Forelimb muscle (tissue), 1 donor: ENCODE measurements at places on chromosomes 5 and 9. TPM values are rescaled to one million over a fixed set of nuclear protein-coding genes. Genes with fewer than 3 reads are reported as not detected.

FAM78A gene
- polyA plus RNA-seq: 36.4 TPM

CDKN2B gene
- 0.25 TPM for polyA plus RNA-seq

- no peak for DNase-seq
Observed at GRCh38 chr9:111871499-111871855, 25.1 kb upstream of the UGCG start.

DNA sequence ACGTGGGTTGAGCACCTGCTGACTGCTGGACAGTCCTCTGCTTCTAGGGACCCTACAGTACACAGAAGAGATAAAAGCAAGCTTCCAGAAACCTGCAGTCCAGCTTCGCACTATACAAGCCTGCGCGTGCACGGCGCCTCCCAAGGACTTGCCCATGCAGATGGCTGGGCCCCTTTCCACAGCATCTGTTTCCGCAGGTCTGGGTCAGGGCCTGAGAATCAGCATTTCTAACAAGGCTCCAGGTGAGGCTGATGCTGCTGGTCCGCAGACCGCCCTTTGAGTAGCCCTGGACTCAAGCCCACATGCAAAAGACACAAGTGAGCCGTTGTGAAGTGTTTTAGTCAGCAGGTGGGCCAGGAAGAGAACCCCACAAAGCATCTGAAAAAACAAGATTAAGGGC is 133.1 kb downstream of the HSD17B3 start:
- DNase-seq: no peak

DNA sequence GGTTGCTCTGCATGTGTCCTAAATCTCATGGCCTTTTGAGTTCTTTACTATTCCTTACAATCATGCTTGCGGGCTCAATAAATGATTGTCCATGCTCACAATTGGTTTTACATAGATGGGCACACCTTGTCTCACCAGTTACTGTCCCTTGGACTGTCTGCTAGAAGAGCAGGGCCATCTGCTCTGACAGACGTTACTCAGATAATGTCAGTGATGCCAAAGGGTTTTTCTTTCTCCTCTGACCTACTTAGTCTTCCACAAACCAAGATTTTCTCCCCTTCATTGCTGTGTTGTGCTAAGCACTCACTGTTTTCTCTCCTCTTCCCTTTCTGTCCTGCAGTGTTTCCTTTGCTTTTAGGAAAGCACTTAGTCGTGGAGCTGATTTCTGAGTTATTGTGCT is 562.3 kb downstream of the KIF4B start:
- no peak for DNase-seq

DNA sequence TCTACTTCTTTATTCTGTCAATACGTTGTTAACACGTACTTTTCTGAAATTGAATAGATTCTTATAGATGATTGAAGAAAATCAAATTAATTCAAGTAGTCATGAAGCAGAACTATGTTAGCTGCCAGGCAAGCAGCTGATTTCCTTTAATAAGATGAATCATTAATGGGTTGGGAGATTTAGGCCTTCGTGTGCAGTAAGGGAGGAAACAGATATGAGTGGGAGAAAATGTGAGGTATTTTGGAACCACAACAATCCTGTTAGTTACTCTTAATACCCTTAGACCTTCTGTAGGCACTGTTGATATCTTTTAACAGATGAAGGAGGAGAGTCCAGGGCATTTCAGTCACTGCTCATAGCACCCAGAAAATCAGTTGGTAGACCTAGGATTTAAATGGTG is 121.0 kb downstream of the AOPEP start:
- DNase-seq: no peak

- no peak for DNase-seq
Observed at GRCh38 chr5:39072925-39073766, 1.1 kb downstream of the RICTOR start.

DNA sequence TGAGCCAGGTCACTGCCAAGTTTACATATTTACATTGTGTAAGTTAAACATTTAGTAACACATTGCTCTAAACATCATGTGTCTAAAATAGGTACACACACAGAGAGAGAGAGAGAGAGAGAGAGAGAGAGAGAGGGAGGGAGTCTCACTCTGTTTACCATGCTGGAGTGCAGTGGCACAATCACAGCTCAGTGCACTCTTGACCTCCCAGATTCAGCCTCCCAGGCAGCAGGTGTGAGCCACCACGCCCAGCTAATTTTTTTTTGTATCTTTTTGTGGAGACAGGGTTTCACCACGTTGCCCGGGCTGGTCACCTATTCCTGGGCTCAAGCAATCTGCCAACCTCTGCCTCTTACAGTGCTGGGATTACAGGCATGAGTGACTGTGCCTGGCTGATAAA is 1045.3 kb downstream of the TLE1 start:
- DNase-seq: no peak

DNA sequence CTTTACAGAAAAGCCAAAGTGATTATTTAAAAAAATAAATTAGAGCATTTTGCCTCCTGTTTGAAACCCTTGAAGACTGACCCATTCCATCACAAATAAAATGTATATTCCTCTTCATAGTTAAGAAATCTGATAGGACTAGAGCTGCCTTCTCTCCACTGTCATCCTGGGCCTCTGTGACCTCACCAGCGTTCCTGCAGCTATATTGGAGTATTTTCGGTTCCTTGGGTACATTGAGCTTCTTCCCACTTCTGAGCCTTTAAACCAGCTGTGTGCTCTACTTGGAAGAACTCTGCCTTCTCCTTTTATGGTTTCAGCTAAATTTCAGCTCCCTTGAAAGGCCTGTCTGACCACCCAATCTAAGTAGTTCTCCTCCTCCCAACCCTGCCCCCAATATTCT is 99.1 kb upstream of the ABCA1 start:
- DNase-seq: no peak

DNA sequence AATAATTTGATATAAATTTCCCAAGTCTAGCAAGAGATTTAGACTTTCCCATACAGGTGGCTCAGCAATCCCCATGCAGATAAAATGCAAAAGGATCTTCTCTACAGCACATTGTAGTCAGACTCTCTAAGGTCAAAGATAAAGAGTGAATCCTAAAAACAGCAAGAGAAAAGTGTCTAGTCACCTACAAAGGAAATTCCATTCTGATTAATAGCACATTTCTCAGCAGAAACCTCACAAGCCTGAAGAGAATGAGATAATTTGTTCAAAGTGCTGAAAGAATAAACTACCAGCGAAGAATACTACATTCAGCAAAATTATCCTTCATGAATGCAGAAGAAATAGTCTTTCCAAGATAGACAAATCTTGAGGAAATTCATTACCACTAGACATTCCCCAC is 493.3 kb downstream of the PRELID2 start:
- DNase-seq: no peak

GRCh38 chr5:83044926-83045325 is 32.3 kb downstream of the TMEM167A start:
- no peak for DNase-seq

- no peak for DNase-seq
Observed at GRCh38 chr9:98332405-98332831, 77.0 kb upstream of the TBC1D2 start.

- DNase-seq: no peak
Observed at GRCh38 chr5:95087816-95088317, 197.0 kb downstream of the MCTP1 start.

- DNase-seq: peak; percentile 92
Observed at GRCh38 chr9:34178436-34179212, at the start of gene UBAP1. TSS of gene UBAP1 (plus strand) at chr9:34179043. CDS start at chr9:34220915, 41,872 bp downstream.

GRCh38 chr5:173733425-173733824 is 117.0 kb upstream of the BOD1 start:
- DNase-seq: no peak

GRCh38 chr9:123876750-123877149 is 53.2 kb downstream of the DENND1A start:
- DNase-seq: no peak

DNA sequence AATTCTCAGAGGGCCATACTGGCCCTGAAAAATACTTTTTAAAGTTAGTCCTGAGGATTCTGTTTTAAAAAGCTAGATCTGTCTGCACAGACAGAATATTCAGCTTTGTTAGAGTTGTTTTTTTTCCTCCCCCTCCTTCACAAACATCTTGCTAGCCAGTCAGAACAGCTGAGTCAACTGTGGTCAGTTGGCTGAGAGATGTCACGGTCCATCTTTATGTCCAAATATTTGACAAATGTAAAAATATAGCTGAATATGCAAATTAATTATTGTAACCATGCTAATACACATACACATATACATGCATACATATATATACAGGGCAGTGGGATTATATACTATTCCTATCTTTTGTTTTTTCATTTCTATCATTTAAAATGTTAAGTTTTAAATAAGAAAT is 33.9 kb downstream of the UNC13B start:
- DNase-seq: no peak

DNA sequence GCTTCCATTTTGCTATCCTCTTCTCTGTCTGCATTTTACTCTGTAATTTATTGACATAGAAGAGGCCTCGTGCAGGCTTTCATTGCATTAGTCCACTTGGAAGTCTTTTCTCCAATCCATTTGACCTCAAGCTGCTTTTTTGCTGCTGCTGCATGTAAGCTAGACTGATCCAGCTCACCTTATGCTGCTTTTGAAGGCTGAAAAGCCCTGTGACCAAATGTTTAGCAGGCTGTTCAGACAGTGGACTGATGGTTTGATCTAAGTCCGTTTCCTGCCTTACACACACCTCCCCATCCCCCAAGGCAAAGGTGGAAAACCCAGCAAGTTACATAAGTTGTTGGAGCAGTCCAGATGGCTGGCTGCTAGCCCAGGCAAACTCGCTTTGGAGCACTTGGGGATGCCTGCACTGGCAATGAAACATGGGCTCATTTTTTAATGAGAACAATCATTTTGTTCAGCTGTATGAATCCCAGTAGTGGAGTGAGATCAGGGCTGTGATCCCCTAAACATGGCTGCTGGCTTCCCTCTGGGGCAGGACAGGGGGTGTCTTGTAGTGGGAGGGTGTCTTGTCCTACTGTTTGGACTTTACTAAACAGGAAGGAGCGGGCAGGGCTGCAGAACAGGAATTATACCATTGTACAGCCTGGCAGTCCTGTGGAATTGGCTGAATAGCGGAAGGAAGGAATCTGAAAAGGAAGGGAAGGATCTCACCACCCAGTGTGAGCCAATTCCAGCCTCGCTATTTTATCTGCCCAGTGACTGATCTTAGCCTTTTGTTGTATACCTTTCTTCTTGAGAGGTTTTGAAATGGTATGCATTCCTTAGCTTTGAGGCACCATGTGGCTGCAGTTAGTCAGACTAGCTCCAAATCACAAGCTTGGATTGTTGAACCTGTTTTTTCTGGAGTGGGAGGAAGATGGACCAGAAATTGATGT is 212.0 kb downstream of the ARHGAP26 start:
- peak; percentile 59 for DNase-seq

NLN gene
- 19.1 TPM for polyA plus RNA-seq

DMRTA1 gene
- 0.08 TPM for polyA plus RNA-seq
